ENCODE measurements at places on chromosomes 6 and 20.
A peak's percentile ranks its signal among the peaks of the same experiment; 100 is the strongest.

DNA sequence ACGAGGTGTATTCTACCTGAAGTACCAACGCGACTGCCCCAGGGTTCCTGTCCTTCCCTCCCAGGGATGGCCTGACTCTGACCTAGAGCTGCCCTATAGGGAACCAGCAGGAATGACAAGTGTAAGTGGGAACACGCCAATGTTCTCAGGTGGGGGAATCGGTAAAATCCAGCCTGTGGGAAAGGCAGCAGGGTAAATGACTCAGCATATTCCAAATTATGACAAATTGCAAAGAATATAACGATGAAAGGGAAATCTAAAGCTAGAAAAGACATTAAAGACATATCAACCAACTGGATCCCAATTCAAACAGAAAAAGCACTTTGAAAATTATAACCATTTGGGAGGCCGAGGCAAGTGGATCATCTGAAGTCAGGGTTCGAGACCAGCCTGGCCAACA is 41.8 kb downstream of the KIF16B start:
- no peak for DNase-seq

GRCh38 chr20:19074828-19075516 is 137.5 kb upstream of the SLC24A3 start:
- no peak for DNase-seq

DNA sequence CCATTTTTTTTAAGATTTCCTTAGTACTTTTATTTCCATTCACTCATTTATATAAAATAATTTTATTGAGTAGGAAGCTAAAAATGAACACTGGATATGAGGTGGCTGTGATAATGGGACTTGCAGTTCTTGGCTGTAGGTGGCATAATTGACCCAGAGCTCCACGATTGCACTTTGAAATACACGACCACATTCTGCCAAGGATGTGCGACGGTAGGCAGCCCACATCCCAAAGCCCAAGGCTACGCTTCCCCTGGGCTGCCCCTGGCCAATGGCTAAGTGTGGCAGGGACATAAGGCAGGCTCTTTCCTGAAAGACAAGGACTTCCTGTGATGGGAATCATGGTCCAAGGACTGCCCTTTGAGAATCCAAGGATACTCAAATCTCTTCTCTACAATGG is 43.7 kb upstream of the ADTRP start:
- no peak for DNase-seq

- no peak for DNase-seq
Measured at GRCh38 chr6:80623066-80623815, 516.8 kb downstream of the BCKDHB start.

DNA sequence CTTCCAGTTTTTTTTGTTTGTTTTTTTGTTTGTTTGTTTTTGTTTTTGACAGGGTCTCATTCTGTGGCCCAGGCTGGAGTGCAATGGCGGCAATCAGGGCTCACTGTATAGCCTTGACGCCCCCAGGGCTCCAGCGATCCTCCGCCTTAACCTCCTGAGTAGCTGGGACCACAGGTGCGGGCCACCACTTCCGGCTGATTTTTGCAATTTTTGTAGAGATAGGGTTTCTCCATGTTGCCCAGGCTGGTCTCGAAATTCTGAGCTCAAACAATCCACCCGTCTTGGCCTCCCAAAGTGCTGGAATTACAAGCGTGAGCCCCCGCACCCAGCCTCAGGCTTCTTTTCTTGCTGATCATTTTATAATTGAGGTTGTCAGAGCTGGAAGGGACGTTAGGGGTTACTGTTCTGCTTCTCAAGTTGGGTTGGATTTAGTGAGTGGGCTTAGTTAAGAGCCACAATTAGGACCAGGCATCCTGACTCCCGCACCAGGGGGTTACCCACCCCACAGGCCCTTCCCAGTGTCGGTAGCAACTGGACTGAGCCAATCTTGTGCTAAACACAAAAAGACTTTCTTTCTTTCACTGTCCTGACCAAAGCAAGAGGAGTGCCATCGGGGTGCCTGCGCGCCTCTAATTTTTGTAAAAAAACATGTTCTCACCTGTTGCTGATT is 13.1 kb upstream of the ZSCAN9 start:
- no peak for DNase-seq

- no peak for DNase-seq
Measured at GRCh38 chr20:48770700-48771442, 56.9 kb downstream of the PREX1 start.

DNA sequence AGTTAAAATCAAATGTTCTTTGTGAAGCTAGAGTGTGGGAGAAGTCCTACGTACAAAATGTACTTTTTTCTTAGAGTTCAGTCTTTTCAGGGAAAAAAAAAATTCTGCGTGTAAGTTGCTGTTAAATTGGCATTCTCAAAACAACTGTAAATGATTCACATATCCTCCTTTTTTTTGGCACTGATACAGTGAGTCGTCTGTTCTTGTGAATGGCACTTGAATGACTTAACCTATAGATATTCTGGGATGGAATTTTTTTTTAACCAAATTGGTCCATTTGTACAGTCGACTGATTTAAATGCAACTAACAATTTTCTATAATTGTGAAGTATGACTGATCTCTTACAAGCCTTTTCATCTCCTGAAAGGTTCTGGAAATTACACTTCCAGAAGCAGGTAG is 5.5 kb upstream of the JAG1 start:
- no peak for DNase-seq

- DNase-seq: no peak
Measured at GRCh38 chr6:40999569-40999968, 39.5 kb downstream of the UNC5CL start.

DNA sequence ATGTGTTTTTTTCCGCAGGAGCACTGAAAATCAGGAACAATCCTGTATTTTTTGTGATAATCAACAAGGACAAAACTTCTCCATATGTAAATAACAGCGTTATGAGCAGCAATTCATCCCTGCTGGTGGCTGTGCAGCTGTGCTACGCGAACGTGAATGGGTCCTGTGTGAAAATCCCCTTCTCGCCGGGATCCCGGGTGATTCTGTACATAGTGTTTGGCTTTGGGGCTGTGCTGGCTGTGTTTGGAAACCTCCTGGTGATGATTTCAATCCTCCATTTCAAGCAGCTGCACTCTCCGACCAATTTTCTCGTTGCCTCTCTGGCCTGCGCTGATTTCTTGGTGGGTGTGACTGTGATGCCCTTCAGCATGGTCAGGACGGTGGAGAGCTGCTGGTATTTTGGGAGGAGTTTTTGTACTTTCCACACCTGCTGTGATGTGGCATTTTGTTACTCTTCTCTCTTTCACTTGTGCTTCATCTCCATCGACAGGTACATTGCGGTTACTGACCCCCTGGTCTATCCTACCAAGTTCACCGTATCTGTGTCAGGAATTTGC is at the start of gene TAAR6:
TSS of gene TAAR6 (plus strand) at position 102 of the 557 bp plus-strand sequence. CDS start at position 102, 0 bp downstream.
- DNase-seq: no peak

DNA sequence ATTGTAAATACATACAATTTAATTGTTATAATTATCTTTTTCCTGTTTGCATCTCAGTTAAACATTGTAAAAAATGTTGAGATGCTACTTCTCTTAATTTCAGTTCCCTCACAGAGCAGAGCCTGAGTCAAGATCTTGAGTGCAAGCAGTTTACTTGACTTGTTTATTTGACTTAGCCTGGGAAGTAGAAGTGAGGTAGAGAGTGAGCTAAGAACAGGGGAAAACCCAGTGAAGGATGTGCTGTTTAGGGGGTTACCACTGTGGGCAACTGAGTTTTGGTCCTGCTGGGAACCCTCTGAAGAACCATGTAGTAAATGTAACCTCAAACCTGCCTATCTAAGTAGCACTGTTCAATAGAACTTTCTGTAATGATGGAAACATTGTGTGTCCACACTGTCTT is 495.2 kb upstream of the FLRT3 start:
- no peak for DNase-seq

DNA sequence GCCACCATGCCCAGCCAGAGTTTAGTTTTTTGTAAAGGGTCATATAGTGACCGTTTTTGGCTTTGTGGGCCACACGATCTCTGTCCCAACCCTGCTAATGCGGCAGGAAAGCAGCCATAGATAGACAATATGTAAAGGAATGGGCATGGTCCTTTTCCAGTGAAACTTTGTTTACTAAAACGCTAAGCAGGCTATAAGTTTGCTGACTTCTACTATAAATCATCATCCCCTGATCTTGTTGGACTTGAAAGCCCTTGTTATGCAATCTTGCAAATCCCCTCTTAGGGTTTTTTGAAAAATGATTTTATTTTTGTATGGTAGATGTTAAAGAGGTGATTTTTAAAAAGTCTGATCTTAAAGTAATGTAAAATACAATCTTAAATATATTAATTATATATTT is 63.6 kb downstream of the CBFA2T2 start:
- no peak for DNase-seq

DNA sequence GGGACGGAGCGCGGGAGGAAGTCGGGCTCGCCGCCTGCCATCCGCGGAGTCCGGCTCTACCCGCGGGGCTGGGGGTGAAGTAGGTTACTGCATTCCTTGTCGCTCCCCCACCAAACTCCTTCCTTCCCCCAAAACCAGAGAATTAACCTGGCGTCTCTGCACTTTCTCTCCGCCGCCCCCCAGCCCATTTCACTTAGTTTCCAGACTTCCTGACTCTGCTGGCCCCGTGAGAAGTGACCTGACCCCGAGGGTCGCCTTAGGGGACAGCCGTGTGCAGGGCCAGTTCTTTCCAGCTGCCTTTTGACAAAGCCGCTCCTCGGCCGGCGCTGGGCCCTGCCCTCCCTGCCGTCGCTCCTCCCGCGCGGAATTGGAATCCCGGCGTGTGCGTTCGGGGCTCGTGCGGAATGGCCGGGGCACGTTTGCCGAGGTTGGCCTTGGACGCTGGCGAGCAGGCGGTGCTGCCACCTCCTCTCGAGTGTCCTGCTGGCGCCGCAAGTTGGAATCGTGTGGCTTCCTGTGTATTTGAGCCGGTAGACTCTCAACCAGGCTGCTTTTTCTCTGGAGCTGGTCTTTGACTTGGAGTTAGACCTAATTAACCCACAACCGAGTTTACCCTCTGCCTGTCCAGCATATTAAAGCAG is 650 bp downstream of the DCBLD1 start:
- no peak for DNase-seq

GRCh38 chr20:34475979-34476736 is 40.1 kb upstream of the DYNLRB1 start:
- DNase-seq: no peak

DNA sequence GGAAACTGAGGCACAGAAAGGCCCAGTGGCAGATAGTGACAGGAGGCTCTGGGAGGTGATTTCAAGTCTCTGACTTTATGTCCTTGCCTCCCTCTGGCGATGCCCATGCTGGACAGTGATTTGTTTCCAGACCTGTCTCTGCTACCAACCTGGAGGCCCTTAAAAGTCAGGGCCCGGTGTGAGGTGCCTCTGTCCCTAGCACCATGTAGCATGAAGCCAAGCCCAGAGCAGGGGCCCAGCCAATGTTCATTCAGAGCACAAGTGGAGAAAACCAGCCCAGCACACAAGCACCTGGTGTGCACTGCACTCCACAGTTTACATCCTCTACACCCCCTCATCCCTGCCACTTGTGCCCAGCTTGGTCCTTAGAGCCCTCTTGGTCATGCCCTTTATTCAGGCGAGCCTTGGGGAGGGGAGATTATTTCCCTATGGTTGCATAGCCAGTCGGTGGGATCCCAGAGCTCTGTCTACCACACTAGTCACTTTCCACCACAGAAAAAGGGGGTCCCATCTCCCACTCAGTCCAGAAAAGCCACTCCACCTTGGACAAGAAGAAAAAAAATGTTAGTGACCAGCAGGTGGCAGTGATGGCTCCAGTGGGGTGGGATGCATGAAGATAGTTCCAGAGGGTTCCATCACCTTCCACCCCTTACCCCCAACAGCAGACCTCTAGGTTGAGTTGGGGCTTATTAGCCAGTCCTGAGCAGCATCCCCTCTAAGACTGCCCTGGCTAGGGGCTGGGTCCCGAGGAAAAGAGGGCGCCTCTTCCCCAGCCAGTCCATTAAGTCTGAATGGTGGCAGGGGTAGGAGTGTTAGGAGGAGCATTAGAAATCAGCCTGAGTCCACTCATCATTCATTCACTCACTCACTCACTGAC is 30.9 kb downstream of the KIAA1755 start:
- DNase-seq: no peak

DNA sequence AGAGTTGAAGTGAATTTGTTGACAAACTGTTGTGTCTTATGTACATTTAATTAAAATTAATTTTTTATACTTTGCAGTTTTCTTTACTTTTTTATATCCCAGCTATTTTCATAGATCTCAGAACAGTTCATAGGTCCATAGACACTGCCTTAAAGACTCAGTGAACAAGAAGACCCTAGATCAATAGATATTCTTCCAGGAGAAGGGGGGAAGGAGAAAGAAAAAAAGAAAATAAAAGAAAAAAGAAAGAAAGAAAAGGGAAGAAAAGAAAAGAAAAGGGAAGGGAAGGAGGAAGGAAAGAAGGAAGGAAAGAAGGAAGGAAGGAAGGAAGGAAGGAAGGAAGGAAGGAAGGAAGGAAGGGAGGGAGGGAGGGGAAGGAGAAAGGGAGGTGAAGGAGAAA is 130.8 kb downstream of the MAFB start:
- no peak for DNase-seq

- DNase-seq: no peak
Measured at GRCh38 chr6:100806296-100806695, 74.8 kb downstream of the ASCC3 start.

DNA sequence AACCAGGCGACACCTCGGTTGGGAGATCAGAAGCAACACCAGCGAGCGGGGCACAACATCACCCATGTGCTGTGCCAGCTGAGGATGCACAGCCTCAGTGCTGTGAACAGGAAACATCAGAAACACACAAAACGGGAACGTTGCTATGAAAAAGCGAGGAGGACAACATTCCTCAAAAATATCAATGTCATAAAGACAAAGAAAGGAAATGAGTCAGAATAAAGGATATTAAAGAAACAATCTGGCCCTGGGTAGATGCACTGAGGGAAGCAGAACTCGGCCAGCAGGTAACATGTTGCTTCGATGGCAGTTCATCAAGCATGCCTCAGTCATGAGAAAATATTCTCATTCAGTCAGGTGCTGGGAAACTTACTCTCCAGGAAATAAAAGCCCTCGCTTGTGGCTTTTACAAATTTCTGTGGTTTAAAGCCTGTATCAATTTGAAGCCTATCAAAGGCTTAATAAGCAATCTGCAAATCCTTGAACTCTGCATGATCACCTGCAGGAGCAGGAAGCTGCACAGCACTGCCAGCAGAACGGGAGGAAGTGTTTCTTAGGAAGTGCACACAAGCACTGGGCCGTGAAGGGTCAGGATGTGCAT is 77.5 kb downstream of the GINS1 start:
- no peak for DNase-seq

- peak; percentile 66 for DNase-seq
Measured at GRCh38 chr6:106858653-106859092, 115.9 kb downstream of the CD24 start.

DNA sequence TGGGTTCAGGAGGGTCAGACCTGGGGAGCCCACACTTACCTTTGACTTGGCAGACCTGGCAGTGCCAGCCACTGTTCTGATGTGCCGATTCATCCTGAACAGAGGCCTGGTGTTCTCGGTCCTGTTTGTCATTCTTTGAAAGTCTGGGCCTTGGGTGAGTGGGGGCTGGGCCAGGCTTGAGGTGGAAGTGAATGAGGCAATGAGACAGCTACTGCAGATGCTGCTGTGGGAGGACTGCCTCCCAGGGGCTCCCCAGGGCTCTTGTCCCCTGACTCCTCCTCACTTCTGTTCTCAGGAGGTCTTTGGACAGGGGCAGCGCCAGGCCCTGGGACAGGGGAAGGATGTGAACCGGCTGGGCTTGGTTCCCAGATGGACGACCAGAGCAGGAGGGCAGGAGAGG is 5.6 kb upstream of the TREML4 start:
- no peak for DNase-seq

- DNase-seq: no peak
Measured at GRCh38 chr20:58503668-58504067, 11.5 kb downstream of the APCDD1L start.
